ENCODE measurements at places on chromosomes 12 and 14.

- DNase-seq = no peak
Observed at GRCh38 chr14:105493921-105494605, 3.0 kb downstream of the TEDC1 start.

- DNase-seq = no peak
Observed at GRCh38 chr14:59483363-59483762, 845 bp downstream of the L3HYPDH start.

DNA sequence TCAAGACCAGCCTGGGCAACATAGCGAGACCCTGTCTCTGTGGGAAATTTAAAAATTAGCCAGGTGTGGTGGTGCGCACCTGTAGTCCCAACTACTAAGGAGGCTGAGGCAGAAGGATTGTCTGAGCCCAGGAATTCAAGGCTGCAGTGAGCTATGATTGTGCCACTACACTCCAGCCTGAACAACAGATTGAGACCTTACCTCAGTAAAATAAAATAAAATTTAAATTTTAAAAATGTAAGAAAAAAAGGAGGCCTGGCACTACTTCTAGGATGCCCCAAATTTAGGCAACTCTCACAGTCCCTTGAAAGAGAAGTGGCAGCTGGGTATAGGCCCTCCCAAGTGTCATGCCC lies 918 bp upstream of the INHBE start:
- DNase-seq = no peak

- DNase-seq = no peak
Observed at GRCh38 chr14:33165144-33165925, 226.7 kb downstream of the NPAS3 start.

All from activated effector memory CD4-positive, alpha-beta T cell treated with anti-CD3 and anti-CD28 coated beads, Interleukin-2, amount 50 U/mL, for 16 hours (primary cell).